Fibroblast of gingiva (primary cell): ENCODE measurements at places on chromosomes 3 and 15.
A peak's percentile ranks its signal among the peaks of the same experiment; 100 is the strongest.

GRCh38 chr3:18951333-18951732 lies 197.0 kb upstream of the KCNH8 start:
- no peak for DNase-seq

DNA sequence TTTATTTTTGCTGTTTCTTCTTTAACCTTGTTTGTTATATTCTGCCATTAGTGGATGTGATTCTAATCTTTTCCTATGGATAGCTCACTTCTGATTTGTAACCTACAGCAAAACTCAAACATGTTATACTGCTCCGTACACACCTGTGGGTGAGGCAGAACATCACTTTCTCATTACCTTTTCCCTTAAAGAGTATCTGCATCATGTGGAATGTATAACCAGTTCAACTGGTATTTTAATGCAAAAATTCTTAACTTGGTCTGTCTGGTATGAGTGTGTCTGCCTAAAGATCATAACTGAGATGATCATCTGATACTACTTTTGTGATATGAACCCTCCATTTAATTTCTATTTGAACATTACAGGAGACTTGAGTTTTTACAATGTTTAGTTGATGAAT lies 13.0 kb upstream of the UPK1B start:
- DNase-seq: no peak

DNA sequence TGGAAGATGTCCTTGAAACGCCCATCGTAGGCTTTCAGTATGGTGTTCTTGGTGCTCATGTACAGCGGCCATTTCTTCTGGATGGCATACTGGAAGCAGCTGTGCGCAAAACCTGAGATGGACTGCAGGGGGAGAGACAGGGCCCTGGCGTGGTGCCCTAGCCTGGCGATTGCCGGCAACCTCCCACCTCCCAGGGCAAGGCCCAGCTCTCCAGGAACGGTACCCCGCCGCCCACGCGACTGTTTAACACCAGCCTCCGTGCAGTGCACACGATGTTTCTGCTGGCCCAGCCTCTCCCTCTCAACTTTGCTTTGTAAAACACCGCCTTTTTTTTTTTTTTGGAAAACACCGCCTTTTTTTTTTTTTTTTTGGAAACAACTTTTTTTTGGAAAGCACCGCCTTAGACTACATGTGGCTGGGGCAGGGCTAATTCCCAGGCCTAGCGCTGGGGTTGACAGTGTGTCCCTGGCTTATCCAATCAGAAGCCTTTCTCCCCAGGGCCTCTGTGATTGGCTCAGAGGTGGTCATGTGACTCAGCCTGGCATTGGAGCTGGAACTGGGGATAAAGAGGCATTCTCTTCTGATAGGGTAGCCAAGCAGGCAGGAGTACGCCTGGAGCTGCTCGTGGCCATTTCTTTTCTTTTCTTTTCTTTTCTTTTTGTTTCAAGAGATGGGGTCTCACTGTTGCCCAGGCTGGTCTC lies 14.7 kb downstream of the IDH2 start:
- peak; percentile 27 for DNase-seq

DNA sequence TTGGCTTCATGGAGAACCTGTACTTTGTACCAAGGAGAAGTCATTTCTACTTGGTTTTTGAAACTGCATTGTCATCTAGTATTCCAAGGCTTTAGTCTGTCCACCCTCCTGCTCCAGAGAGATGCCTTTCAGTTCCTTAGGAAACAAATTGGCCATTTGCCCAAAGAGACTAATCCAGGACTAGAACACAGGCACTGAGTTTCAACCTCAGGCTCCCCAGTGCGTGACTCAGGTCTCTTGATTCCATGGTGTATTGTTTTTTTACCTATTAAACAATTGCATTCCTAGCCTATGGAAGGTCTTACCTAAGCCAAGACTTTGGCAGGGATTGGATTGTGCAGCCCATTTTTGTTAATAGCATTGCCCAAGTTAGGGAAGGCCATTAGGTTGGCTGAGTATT lies 214.8 kb upstream of the CTDSPL start:
- DNase-seq: no peak

DNA sequence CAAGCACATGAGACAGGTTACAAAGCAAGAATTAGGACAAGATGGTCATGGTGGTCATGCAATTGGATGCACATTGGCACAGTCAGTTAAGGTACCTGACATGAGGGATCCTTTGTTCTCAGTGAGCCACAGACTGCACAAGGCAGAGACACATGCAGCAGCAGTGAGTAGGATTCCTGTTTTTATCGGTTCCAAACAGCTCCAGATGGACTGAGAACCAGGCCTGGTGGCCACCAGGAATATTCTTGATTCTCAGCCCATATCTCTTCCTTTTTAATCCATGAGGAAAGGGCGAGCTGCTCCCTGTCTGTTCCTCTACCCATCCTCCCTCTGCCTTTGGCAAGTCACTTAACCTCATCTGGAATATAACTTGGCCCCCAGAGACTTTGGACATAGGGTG lies 410.8 kb downstream of the GAP43 start:
- DNase-seq: no peak

DNA sequence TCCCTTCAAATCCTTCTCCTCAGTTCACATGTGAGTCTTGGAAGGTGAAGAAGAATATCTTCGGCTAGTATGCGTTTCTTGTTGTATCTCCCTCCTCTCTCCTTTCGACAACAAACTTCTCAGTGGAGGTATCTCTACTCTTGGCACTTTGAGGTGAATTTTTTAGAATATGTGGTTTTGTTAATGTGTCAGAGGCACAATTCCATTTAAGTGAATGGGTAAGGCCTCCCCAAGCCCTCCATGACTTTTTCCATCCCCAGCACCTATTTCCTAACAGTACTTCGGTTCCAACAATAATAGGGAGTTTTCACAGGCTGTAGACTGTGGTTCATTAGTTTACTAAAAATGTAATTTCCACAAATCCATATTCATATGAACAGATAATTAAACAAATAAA lies 74.2 kb downstream of the TM4SF4 start:
- DNase-seq: no peak

- no peak for DNase-seq
Observed at GRCh38 chr3:38689346-38689745, 39.9 kb upstream of the SCN5A start.

- DNase-seq: no peak
Observed at GRCh38 chr3:103494512-103494911, 1059.7 kb downstream of the ZPLD1 start.

DNA sequence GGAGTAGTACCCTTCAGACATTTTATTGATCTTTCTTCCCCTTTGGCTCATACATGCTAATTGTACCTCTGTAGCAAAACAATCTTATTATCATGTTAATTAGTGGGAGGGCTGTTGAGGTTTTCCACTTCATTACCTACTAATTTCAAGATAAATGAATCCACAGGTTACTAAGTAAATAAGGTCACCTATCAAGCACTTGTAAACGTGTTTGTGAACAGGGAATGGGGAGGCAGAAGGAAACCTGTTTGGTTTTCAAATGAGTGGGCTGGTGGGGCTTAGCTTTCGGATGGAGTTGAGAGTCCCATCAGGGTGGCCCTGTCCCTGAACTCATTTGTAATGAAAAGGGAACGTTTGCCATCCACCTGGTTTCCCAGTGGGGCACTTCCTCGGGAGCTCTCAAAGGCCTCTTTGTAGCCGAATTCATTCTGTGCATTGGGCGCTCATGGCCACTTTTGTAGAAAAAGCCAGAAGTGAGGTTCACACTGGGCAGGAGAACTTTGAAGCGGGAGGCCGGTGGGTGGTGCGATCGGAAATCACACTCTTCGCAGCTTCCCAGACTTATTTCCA lies 419.8 kb upstream of the NR2F2 start:
- DNase-seq: no peak

DNA sequence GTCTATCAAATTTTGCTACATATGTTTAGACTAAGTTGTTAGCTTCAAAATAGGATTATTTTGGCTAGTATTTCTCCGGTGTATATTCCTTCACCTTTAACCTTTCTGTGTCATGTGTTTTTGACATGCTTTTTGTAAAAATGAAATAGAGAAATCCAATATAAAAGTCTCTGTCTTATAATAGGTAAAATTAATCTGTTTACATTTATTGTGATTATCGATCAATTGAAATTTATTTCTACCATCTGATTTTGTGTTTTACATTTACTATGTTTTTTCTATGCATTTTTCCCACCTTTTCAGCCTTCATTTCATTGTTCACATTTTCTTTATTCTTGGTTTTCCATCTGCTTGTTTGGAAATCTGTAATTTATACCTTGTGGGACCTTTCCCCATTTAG lies 11.7 kb upstream of the LHFPL4 start:
- no peak for DNase-seq

- peak; percentile 80 for DNase-seq
Observed at GRCh38 chr3:22244761-22245521, 493.9 kb upstream of the ZNF385D start.

GRCh38 chr15:68367226-68367625 lies 64.7 kb downstream of the ITGA11 start:
- no peak for DNase-seq

DNA sequence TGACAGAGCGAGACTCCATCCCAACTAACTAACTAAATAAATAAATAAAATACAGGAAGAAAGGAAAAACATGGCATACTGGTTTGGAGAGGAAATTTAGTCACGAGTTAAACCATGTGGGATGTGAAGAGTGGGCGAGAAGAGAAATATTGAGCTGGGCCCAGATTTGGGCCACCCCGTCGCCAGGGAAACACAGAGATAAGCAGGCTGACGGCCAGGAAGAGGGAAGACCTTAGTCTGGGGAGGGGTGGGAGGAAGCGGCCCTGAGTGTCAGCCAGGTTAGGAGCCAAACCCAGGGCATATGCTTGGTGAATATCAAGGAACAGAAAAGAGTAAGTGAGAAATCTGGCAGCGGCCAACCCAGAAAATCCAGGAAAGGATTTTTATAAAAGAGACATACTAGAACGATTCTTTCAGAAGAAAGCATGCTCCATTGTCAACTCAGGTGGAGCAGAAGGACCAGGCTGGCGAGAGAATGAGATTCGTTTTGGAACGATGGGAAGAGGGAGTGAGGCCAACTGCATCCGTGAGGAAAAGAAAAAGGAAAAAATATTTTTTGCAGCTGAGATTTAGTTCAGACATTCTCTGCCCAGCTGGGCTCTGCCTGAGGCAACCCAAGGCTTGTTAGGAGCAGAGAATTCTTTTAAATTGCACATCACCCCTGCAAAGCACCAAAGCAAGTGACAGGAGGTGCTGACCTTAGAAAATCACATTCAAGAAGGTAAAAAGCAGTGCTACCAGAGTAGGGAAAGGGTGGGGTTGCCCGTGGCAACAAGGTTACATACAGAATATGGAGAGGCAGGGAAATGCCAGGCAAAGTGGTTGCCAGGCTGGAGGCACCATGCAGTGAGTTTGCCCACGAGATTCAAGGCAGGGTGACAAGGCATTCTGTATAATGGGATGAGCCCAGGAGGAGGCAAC lies 59.3 kb upstream of the RAD18 start:
- no peak for DNase-seq
